ENCODE measurements at places on chromosomes 13 and 19.
A peak's percentile ranks its signal among the peaks of the same experiment; 100 is the strongest.

DNA sequence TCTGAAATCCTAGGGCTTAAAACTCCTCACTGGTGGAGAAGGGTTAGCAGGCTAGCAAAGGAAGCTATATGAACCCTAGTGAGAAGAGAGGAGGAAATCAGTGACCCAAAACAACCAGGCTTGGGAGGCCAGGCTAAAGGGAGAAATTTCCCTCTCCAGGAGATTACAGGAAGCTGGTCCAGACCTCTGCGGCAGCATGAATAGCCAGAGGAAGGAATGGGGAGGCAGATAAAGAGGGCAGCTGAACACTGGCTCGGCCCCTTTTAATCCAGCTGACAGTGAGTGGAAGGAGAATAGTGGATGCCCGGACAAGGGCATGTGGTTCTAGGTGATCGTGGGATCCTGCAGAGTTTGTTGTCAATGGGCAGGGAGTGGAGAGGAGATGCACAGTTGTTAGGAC, 130.6 kb downstream of the COG6 start:
- no peak for DNase-seq

DNA sequence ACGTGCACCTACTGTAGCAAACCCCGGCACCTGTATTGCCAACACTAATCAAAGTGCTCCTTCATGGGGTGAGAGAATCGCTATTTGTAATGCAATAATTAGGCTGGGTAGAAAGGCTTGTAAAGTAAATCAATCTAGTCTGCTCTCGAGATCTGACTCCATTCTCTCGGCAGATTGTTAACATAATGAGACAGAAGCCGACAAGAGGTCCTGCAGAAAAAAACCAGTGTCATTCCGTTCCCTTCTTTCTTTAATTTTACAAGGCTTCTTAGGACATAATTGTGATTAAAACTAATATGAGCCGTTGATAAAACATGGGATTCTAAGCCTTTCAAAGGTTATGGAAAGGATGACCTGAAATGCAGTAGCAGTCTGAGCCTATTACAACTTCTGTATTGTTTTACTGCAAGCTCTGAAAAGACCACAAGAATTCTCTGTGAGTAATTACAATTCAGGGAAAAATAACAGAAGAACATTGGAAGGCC, 530.0 kb downstream of the PCDH9 start:
- no peak for DNase-seq

- no peak for DNase-seq
Observed at GRCh38 chr19:34386645-34387445, 17.4 kb upstream of the PDCD2L start.

DNA sequence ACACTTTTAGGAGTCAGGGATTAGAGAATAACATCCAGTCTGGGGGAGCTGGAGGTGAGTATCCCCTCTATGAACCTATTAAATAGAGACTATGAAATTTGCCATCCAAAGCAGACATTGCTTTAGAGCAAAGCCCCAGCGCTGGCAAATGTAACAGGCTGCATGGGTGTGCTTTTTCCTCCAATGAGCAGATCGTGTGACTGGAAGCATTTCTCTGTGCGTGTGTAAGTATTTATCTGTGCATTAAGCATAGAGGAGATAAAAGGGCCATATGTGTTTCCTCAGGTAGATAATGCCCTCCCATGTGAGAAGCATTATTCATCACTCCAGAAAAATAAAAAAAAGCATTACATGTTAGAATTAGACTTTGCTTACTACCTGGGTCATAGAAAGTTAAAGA, 924 bp downstream of the TNFSF13B start:
- no peak for DNase-seq

DNA sequence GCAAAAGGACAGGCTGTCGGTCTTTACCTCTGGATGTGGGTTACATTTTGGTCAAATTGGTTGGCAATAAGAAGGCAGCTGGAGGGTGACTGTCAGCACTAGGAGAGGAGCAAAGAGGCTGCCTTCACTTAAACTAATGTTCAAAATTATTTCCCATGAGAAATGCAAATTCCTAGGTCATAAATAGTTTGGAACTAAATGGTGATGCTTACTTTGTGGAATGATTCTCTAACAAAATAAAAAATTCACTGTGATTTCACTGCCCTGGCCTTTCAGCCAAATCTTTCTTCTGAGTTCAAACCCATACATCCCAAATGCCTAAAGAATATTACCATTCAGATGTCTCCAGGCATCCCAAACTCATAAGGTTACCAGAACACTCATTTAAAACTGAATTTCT, 25.0 kb upstream of the OXGR1 start:
- DNase-seq, result no peak

GRCh38 chr13:66781241-66781640, 448.9 kb downstream of the PCDH9 start:
- DNase-seq, result no peak

DNA sequence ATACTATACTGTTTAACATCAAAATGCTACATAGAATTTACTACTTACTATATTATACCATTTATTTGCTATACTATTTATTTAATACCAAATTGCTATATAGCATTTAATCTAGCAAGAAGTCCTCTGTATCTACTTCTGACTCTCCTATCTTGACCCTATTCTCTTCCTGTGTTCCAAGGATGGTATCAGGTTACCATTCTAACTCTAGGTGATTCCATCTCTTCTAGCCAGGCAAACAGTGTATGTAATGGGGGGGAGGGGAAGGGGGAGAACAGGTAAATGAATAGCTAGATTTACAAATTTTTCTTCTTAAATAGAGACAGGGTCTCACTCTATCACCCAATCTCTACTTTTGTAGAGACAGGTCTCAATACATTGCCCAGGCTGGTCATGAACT, 200.3 kb downstream of the DIAPH3 start:
- no peak for DNase-seq

- no peak for DNase-seq
Observed at GRCh38 chr19:21900401-21900800, 64.4 kb upstream of the ZNF43 start.

GRCh38 chr19:41862445-41862986, 2.5 kb downstream of the RPS19 start:
- no peak for DNase-seq

- no peak for DNase-seq
Observed at GRCh38 chr19:19226663-19227062, 14.9 kb downstream of the NCAN start.

- peak; percentile 37 for DNase-seq
Observed at GRCh38 chr19:16714702-16715287, 4.9 kb upstream of the NWD1 start.

DNA sequence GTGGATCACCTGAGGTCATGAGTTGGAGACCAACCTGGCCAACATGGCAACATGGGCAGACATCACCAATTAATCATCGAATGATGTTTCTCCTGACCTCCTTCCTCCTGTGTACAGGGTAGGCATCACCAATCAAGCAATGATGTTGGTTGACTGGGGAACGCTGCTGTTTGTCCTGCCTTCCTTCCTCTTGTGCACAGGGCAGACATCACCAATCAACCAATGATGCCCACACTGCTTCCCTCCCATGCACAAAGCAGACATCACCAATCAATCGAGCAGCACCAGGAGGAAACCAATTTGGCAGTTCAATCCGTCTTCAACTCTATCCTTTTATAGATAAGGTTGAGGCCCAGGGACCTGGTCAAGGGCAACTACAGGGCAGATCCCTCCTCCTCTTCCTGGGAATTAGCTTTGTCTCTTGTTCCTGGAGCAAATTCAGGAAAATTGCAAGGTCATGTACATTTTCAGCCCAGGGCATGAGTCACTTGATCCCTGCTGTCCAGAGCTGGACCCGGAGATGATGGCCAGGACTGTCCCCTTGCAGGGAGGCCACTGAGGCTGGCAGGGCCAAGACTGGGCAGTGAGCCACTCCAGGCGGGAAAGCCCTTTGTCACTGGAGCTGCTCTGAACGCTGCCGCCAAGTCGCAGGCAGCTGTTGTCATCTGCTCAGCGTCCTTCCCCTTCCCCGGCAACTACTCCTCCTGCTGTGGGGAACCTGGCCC, 5.3 kb upstream of the CSNK1G2 start:
- DNase-seq, result peak; percentile 18

GRCh38 chr13:112904436-112904960, 64.5 kb upstream of the MCF2L start:
- no peak for DNase-seq

DNA sequence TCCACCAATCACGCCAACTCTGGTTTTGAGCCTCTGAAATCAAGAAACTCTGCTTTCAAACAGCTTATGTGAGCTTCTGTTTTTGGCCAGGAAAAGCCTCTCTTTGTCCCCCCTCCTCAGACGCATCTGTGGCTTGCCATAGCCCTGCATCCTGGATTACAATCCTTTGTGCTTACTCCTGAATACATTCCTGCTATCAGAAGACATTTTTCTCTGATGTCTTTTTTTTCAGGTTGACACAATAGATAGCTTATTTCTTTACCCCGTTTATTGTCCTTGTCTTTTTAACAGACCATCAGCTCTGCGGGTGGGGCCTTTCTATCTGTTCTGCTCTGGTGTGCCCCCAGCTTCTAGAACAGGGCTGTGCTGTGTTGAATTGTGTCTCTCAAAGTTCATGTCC, 11.0 kb downstream of the PNMA8B start:
- no peak for DNase-seq

DNA sequence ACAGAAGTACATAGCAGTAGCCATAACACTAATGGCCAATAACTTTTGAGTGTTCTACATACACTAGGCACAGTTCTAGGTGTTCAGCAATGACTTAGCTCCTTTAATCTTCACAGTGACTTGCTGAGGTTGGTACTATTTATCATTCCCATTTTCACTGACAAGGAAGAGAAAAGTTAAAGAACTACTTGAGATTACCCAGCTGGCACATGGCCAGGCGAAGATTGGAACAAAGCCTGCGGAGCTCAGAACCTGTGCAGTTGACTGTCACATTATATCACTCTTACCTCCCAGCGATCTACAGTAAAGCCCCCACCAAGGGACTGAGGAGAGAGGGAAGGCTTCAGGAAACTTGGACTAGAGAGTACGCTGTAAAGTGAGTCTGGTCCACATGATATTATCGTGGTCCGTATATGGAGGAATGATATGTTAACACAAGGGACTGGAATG, 42.4 kb upstream of the WDFY2 start:
- DNase-seq, result no peak

GRCh38 chr13:76715621-76716020, 170.6 kb downstream of the KCTD12 start:
- no peak for DNase-seq

GRCh38 chr19:8185343-8186068, 23.7 kb upstream of the CERS4 start:
- DNase-seq, result no peak

- DNase-seq, result no peak
Observed at GRCh38 chr19:19410553-19411550, 5.4 kb downstream of the GATAD2A start.

Data from stimulated activated naive B cell treated with anti-CD40 and anti-IgM and Interleukin-4, amounts not matched to agents 10 μg/mL and 1 μg/mL and 100 μg/mL, for 72 hours (primary cell).